CD4-positive, alpha-beta T cell treated with Interleukin-21 for 1 hour (primary cell): ENCODE measurements at places on chromosomes 5 and 9.

DNA sequence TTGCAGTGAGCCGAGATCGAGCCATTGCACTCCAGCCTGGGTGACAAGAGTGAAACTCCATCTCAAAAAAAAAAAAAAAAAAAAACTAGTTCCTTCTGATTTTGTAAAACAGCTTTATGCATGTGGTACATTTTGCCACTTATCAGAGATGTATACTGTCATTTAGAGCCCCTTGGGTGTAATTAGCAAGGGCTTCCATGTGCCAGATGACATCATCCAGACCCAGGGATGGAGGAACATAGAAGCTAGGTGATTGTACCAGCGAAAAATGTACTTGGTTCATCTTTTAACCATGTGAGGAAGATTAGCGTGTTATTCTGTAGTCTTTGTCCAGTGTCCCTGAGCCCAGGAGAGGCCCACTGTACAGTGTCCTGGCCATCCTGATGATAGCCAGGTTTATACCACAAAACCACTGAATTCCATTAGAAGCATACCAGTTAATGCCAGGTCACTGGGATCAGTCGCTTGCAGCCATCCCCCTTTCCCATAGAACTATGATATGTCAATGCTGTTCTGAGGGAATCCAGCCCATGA lies 239.3 kb upstream of the SGCD start:
- DNase-seq: no peak

DNA sequence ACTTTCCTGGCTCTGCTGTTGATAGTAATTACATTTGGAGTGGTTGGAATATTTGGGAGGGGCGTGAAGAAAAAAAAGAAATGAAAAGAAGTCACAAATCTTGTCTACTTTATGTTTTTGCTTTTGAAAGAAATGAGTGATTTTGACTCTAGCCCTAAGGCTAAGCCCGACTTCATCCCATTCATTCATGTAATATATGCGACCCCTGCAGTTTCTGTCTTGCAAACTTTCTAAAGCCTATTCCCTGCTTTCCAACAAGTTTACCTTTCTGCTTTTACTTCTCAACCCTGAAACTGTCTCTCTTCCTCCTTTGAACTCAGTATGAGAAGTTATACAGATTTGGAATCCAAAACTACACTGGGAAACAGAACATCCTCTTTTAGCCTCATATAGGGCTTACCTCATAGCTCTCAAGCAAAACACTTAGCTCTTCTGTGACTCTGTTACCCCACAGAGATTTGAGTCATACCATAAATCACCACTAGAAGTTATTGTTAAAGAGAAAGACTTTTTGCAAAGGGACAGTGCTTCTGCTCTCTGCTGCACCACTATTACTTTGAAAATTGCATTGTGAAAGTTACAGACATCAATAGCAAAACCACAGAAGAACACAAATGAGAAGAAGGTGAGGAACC lies 1.6 kb downstream of the CFAP95 start:
- no peak for DNase-seq

DNA sequence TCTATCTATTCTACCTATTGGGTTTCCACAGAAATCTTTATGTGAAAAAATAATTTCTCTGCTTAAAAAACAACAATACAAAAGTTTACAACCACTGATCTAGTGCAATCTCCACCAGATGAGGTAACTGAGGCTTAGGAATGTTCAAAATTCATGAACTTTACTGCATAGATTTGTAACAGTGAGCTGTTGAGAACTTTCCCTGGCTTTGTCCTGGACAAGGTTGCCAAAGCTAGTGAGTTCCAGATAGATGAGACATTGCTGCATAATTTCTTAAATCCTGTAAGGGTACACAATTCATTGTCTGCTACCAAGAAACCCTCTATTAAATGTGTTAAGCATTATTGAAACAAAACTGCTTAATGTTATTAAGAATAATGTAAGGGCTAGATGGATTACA lies 102.7 kb downstream of the OSMR start:
- no peak for DNase-seq

GRCh38 chr5:24904981-24905517 lies 260.3 kb upstream of the CDH10 start:
- DNase-seq: no peak

- DNase-seq: no peak
These were observed 55.2 kb downstream of the DROSHA start for GRCh38 chr5:31476738-31477141.

- DNase-seq: no peak
These were observed 429.8 kb downstream of the SPOCK1 start for GRCh38 chr5:137069358-137069757.

DNA sequence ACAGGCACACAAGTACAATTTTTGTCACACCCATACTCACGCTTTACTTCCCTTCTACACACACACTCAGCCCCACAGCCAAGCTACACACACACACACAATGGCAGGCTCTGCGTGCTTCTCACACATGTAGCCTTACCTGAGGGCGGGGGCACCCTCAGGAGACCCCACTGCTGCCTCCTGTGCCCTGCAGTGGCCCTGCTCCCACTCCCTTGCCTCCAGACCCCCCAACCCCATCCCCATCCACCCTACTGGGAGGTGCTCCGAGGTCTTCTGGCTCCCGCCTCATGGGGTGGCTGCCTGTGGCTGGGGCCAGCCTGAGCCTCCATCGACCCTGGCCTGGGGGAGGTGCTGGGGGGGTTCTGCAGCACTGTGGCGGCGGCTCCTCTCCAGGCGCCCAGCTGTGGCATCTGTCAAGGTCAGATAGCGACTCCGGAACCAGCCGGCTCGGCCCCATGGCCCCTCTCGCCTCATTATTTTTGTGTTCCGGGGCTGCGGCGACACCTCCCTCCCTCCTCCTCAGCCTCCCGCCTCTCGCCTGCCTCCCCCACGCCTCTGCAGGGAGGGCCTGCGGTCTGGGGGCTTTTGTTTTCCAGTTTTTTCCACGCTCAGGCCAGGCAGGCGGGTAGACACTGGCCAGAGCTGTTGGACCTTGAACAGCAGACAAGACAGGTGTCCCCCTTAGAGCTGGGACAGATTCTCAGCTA lies 21.7 kb downstream of the CXXC5 start:
- DNase-seq: no peak

- DNase-seq: peak; percentile 61
These were observed 17.7 kb downstream of the CAVIN4 start for GRCh38 chr9:100595391-100596199.
